Activated CD4-positive, alpha-beta memory T cell treated with anti-CD3 and anti-CD28 coated beads, Interleukin-2, amount 10 ng/mL, durations not matched to agents 7 days and 5 days (primary cell): ENCODE measurements at places on chromosomes 16 and 17. TPM values are rescaled to one million over a fixed set of nuclear protein-coding genes. Genes with fewer than 3 reads are reported as not detected.

- no peak overlapping the region for H3K27ac ChIP-seq
- DNase-seq: no peak
- no peaks in the 10 kb centered on the region for H3K36me3 ChIP-seq
- H3K4me3 ChIP-seq: no peak overlapping the region
- H3K27me3 ChIP-seq: no peaks in the 10 kb centered on the region
Observed at GRCh38 chr16:61277849-61278248, 758.4 kb downstream of the CDH8 start.

GRCh38 chr16:9256196-9256595 lies 164.8 kb downstream of the HAPSTR1 start:
- H3K4me1 ChIP-seq: no peaks in the 10 kb centered on the region
- no peaks in the 10 kb centered on the region for H3K36me3 ChIP-seq
- peak; percentile 36 for DNase-seq
- no peaks in the 10 kb centered on the region for H3K27me3 ChIP-seq
- no peak overlapping the region for H3K4me3 ChIP-seq
- H3K27ac ChIP-seq: no peak overlapping the region

DNA sequence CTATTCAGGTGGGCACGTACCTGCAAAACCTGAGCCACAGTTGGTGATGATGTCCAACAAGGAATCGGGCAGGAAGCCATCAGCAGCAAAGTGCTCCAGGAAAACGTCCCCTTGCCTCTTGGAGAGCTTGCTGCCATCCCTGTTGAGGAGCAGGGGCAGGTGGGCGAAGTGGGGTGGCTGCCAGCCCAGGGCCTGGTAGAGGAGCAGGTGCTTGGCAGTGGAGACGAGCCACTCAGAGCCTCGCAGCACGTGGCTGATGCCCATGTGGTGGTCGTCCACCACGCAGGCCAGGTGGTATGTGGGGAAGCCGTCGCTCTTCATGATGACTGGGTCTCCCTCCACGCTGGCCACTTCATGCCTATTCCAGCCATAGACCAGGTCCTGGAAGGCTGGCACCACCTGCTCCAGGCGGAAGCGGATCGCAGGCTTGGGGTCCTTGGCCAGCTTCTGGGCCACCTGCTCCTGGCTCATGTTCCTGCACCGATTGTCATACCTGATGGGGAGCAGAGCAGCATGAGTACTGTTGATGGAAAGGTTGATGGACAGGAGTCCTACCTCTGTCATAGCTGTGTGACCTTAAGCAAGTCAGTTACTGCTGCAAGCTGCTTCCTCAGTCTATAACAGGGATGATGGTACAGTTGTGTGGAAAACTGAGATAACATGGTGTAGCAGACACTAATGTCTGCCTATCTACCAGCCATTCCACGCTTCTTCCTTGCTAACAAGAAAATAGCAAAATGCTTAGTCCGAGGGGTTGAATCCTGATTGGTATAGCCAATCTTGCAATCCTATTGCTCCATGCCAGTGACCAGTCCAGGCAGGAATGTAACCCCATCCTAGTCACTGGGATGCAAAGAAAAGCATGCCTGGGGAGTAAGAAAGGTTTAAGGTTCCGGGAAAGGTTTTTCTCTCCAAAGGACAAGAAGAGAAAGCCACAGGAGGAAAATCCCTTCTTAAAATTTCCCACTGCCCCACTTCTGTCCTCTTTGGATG lies 22.0 kb downstream of the EARS2 start:
- H3K27ac ChIP-seq: no peak overlapping the region
- H3K4me1 ChIP-seq: peaks cover 7% of the 10 kb centered on the region
- H3K4me3 ChIP-seq: no peak overlapping the region
- no peaks in the 10 kb centered on the region for H3K27me3 ChIP-seq
- DNase-seq: no peak
- peaks cover 12% of the 10 kb centered on the region for H3K36me3 ChIP-seq

DNA sequence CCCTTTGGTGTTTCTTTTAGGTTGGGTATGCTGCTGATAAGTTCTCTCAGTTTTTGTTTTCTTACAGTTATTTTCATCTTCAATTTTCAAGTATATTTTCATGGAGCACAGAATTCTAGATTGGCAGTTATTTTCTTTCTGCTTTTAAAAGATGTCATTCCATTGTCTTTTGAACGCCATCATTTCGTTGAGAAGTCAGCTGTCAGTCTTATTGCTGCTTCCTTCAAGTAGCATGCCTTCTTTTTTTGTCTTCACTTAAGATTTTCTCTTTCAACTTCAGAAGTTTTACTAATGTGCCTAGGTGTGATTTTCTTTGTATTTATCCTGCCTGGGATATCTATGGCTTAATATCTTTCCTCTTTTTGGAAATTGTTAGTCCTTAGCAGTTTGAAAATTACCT lies 262.2 kb upstream of the PMFBP1 start:
- DNase-seq: no peak
- H3K4me3 ChIP-seq: no peak overlapping the region
- no peaks in the 10 kb centered on the region for H3K27me3 ChIP-seq
- no peaks in the 10 kb centered on the region for H3K4me1 ChIP-seq
- H3K27ac ChIP-seq: no peak overlapping the region

GRCh38 chr17:77153999-77154586 lies 13.3 kb downstream of the SEC14L1 start:
- no peak overlapping the region for H3K4me3 ChIP-seq
- peaks cover 33% of the 10 kb centered on the region for H3K4me1 ChIP-seq

DNA sequence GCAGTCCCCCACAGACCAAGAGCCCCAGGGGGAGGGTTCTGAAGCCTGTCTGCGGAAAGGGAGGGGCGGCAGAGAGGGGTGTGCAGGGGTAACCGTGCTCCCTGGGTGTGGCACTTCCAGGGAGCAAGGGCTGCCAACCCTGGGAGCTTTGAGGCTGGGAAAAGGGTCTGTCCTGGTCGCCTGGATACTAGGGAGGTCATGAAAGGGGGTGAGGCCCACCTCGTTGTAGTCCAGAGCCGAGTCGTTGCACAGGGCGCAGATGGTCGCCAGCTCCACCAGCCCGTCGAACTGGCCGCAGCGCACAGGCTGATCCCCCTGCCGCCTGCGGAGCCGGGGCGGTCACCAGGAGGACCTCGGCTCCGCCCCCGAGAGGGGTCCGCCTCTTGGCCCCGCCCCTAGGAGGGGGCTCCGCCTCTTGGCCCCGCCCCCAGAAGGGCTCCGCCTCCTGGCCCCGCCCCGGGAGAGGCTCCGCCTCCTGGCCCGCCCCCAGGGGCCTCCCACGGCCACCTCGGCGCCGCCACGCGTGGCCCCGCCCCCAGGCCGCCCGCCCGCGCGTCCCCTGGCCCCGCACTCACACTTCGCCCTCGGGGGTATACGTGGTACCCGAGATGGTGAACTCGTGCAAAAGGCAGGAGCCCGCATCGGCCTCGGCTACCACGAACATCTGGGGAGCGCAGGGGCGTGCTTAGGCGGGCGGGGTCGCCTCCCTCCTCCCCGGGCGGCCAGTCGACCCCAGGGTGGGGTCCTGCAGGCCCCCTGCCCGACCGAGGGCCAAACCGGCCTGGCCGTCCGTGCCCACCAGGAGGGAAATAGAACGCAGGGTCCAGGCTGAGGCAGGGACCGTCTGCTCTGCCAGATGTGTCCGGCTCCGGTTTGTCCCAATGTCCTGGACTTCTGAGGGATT lies 19.5 kb downstream of the ATP2A3 start:
- H3K27ac ChIP-seq: no peak overlapping the region
- H3K4me1 ChIP-seq: peaks cover 2% of the 10 kb centered on the region
- DNase-seq: peak; percentile 52
- peaks cover 76% of the 10 kb centered on the region for H3K36me3 ChIP-seq

- H3K36me3 ChIP-seq: peaks cover 7% of the 10 kb centered on the region
- H3K27ac ChIP-seq: no peak overlapping the region
- no peak for DNase-seq
- H3K4me1 ChIP-seq: no peaks in the 10 kb centered on the region
- no peaks in the 10 kb centered on the region for H3K27me3 ChIP-seq
Observed at GRCh38 chr16:68992521-68992920, 112.9 kb upstream of the HAS3 start.

DNA sequence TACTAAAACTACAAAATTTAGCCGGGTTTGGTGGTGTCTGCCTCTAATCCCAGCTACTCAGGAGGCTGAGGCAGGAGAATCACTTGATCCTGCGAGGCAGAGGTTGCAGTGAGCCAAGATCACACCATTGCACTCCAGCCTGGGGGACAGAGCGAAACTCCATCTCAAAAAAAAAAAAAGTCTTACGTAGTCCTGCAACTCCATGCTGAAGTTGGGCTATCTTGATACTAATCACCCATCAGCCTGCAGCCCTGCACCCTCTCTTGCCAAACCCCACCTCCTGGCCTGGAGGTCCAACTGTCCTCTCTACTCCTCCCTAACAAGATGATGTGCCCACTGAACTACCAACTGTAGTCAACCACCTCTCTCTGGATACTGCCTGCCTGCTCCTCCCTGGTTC lies 4.8 kb downstream of the TMEM170A start:
- H3K4me3 ChIP-seq: no peak overlapping the region
- H3K36me3 ChIP-seq: peaks cover 18% of the 10 kb centered on the region
- no peak overlapping the region for H3K27ac ChIP-seq
- H3K4me1 ChIP-seq: peaks cover 43% of the 10 kb centered on the region

DNA sequence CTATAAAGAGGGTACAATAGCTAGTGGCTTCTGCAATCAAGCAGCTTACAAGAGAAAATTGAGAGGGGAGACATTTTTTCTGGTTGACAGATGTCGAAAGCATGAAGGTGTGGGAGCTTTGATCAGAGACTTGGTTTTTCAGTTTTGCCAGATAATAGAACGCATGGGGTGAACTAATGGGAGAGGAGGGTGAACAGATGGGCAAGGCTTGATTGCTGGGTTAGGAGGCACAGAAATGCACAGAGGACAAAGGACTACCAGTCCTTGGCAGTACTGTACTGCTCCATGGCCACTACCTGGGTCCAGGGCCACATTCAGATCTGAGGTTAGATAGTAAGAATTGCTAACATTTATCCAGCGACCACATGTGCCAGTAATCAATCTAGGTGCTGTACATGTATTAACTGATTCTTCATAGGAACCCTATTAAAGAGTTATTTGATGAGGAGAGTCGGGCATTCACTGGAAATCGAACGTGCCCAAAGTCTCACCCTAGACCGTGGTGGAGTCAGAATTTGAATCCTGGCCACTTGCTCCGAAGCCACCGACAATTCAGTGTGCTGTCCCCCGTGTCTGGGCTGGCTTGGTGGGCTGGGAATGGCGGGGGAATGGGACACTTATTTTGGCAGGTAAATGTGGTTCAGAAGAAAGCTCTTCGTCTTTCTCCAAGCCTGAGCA lies 873 bp upstream of the KSR1 start:
- peaks cover 6% of the 10 kb centered on the region for H3K27me3 ChIP-seq
- peak overlapping the region; percentile 51 for H3K27ac ChIP-seq
- peak overlapping the region; percentile 35 for H3K4me3 ChIP-seq

DNA sequence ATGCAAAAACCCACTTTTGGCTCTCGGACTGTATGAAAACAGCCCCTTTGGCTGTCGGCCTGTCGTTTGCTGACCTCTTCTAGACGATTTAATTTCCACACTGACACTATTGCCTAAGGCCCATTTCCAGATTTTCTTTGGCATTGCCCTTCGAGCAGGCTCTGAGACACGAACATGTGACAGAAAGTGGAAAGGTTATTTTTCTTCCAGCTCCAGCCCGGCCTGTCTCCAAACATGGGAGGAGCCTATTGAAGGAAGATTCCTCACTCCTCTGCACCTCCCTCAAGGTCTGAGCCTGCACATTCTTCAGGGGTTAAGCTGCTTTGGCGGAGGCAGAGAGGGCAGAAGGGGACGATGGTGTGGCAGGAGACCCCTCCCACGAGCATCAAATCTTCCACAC lies 85.9 kb upstream of the FOXF1 start:
- H3K27ac ChIP-seq: no peak overlapping the region
- no peaks in the 10 kb centered on the region for H3K27me3 ChIP-seq
- no peaks in the 10 kb centered on the region for H3K36me3 ChIP-seq
- no peak for DNase-seq
- no peaks in the 10 kb centered on the region for H3K4me1 ChIP-seq

- H3K27ac ChIP-seq: no peak overlapping the region
- H3K4me1 ChIP-seq: no peaks in the 10 kb centered on the region
- H3K27me3 ChIP-seq: no peaks in the 10 kb centered on the region
- no peak for DNase-seq
- H3K4me3 ChIP-seq: no peak overlapping the region
- no peaks in the 10 kb centered on the region for H3K36me3 ChIP-seq
Observed at GRCh38 chr16:61313931-61314330, 722.3 kb downstream of the CDH8 start.

DNA sequence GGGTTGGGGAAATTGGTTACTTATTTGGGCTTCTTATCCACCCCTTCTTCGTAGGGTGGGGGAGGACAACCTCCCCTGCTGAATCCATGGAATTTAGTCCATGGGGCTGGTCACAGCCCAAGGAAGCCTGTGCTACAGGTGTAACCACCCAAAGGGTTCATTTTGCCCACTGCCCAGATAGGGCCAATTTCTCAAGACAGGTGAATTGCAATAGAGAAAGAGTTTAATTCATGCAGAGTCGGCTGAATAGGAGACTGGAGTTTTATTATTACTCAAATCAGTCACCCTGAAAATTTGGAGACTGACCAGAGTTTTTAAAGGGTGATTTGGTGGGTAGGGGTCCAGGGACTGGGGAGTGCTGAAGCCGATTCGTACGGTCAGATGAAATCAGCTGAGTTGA lies 101.5 kb upstream of the HS3ST2 start:
- H3K27ac ChIP-seq: no peak overlapping the region
- H3K36me3 ChIP-seq: no peaks in the 10 kb centered on the region
- no peak for DNase-seq
- no peak overlapping the region for H3K4me3 ChIP-seq
- peaks cover 7% of the 10 kb centered on the region for H3K27me3 ChIP-seq

- H3K36me3 ChIP-seq: peaks cover 10% of the 10 kb centered on the region
- no peak overlapping the region for H3K27ac ChIP-seq
- no peak overlapping the region for H3K4me3 ChIP-seq
- DNase-seq: no peak
- H3K4me1 ChIP-seq: peaks cover 7% of the 10 kb centered on the region
- H3K27me3 ChIP-seq: no peaks in the 10 kb centered on the region
Observed at GRCh38 chr17:2693561-2694380, 17.8 kb downstream of the CLUH start.

The FMNL1 gene
- total RNA-seq: 465 TPM

The CA5A gene
- not detected for total RNA-seq

The MT3 gene
- total RNA-seq: 1.8 TPM

The ENKD1 gene
- 7.4 TPM for total RNA-seq
